ENCODE measurements at places on chromosomes 3 and 15.

GRCh38 chr3:95586754-95587153, 1227.6 kb upstream of the EPHA6 start:
- no peak for DNase-seq

GRCh38 chr3:149020196-149020838, 29.0 kb downstream of the GYG1 start:
- DNase-seq, result no peak

GRCh38 chr3:67661089-67661488, 6.7 kb upstream of the SUCLG2 start:
- no peak for DNase-seq

- DNase-seq, result no peak
These were observed 13.7 kb downstream of the CD200 start for GRCh38 chr3:112346491-112347122.

GRCh38 chr15:52172869-52173268, 18.3 kb downstream of the GNB5 start:
- no peak for DNase-seq

DNA sequence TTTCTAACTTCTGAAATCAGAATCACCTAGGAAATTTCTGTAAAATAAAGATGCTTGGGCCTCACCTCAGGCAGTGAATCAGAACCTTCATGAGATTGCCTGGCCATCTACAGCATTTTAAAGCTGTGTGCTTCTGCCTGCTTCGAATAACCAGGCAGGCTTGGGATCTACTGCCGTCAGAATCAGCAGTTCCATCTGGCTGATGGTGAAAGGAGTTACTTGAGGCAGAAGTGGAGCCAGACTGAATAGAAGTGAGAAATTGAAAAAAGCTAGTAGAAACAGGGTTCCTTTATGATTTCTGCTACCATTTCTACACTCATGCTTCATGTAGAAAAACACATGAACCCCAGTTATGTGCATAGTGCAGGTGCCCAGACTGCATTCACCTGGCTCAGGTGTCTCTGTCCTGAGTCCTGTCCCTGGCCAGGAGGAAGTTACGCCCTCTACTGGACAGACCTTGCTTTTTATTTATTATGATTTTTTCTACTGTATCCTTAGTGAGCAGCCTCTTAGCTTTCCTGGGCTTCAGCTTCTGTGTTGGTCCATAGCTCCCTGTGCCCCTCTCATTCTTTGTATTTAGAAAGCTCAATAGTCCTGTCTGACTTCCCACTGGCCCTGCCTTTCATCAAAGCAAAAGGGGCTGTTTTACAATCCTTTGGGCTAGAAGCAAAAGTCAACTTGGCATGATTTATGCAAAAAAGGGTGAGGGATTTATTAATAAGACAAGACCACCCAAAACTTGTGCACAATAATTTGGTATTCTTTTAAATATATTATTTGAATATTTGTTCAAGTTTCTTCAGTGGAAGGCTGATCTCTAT, 200.8 kb upstream of the GOLGA6L4 start:
- DNase-seq, result no peak

DNA sequence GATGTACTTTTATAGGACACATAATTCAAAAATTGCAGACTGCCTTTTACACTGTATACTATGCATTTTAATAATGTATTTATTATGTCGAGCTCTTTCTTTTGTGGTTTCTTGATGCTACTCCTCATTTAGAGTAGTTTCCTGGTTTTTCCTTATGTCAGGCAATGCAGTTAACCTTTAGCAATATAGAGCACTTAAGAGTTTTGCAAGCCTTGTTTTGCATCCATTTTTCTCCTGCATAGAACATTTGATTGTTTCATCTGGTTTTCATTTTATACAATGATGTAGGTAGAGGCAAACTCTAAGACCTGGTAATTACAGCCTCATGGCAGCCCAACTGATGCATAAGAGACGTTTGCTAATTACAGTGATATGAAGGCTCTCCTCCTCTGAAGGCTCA, 86.3 kb downstream of the PDZRN3 start:
- no peak for DNase-seq

DNA sequence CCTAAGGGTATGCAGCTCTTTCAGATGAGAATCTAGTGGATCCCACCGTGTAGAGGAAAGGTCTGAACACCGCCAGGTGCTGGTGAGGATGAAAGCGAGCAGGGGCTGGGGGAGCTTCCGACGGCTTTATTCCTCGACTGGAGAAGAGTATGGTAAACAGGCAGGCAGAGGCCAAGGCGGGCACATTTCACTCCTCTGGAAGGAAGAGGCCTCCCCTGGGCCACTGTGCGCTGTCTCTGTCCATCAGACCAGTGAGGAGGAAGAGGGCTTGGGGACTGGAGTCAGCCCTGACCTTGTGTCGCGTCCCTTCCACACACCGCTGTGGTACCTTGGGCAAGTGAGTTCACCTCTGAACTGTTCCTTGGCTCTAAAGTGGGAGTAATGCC, 4.2 kb downstream of the GHRL start:
- DNase-seq, result no peak

GRCh38 chr3:179168918-179169317, 20.8 kb downstream of the PIK3CA start:
- no peak for DNase-seq

GRCh38 chr3:50194903-50195500, 3.6 kb downstream of the GNAT1 start:
- no peak for DNase-seq

DNA sequence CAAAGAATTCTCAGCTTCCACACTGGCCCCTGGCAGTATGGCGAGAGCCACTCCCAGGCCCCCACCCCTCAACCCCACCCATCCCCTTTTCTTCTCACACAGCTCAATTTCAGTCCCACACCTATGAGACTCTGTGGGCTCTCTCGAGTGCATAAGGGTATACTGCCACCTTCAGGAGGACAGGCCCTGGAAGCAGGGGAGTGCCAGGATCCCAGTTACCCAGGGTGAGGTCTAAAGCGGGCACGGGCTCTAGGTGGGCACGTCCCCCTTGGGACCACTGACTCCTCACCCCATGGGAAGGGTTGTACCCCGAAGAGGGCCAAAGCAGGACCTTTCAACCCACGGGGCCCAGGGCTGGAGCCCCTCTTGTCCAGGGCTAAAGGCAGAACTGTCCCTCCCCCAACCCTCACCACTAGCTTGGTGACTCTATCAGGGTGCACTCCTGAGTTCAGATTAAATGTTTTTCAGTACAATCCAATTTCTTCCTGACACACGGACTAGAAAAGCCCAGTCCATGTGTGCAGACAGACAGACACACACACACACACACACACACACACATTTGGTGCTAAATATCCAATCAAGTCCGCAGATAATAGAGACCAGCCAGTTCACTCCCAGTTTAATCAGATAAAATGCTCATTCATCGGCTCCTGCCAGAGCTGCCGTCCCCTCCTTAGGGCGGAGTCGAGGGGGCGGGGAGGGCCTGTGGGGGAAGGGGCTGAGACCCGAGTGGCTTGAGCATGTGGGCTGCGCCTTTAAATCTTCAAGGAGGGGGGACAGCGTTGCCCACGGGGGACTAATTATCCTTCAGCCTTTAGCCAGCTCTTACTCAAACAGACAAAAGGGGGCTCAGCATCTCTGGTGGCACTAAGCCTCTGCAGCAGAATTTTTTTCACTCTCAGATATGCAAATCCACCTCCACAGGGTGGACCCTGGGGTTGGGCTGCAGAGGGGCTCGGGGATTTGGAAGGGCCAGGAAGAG, 59.3 kb downstream of the CYP11A1 start:
- no peak for DNase-seq

DNA sequence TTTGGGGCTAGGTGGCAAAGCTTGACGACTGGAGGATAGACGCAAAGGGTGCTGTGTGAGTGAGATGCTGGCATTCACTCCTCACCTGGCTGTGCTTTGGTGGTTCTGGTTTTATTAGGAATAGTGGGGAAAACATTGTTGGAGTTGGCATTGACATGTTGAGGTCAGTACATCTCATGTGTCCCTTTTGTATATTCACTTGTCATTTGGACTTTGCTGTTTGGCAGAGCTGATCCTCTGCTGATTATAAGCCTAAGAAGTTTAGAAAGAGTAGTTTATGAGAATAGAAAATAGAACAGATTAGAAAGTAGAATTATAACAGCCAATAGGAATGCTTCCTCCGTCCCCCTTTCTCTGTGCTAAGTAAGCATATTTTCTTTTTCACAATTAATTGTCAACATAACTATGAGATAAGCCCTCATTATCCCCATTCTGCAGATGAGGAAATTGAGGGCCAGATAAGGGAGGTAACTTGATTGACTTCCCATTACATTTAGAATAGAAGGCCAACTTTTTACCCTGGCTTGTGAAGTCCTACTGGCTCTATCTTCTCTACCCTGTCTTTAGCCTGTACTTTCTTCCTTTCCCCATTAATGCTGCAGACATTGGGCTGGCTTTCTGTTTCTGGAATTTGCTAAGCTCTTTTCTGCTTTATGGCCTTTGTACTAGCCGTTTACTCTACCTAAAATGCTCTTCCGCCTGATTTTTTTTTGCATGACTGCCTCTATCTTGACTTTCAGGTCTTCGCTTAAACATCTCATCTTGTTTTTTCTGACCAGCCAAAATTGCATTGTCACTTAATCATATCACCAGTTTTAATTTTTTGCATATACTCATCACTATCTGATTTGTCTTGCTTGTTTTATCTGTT, 12.8 kb downstream of the ITPR1 start:
- DNase-seq, result no peak

GRCh38 chr15:71716990-71717389, 93.4 kb upstream of the NR2E3 start:
- no peak for DNase-seq
